ENCODE measurements at places on chromosomes 7 and 10.

DNA sequence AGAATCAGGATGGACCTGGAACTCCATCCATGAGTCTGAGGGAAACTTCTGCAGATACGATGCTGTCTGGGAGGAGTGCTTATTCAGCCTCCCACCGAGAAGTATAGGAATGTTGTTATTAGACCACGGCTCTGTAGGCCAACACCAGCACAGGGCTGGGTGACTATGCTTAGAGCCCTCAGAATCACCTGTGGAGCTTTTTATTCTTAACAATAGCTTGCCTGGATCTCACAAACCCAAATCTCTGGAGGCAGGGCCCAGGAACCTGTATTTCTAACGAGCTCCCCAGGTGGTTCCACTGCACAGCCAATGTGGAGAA lies 55.6 kb upstream of the ARID5B start:
- no peak for DNase-seq

DNA sequence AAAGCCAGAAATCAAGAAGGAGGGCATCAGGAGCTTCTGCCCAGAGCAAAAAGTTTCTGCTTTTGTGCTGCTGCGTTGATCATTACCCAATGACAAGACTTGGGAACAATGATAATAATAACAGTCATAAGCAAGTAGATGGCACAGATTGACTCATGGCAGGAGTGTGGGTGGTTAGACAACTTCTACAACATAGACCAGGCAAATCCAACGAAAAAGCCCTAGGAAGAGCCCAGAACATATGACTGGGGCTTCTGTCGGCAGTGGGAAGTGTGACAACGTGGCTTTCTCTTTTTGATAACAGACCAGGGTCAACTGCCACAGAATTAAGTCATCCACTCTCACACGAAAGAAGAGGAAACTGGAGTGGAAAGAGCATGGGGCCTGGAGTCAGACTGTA lies 85.4 kb upstream of the TRIL start:
- DNase-seq = no peak

DNA sequence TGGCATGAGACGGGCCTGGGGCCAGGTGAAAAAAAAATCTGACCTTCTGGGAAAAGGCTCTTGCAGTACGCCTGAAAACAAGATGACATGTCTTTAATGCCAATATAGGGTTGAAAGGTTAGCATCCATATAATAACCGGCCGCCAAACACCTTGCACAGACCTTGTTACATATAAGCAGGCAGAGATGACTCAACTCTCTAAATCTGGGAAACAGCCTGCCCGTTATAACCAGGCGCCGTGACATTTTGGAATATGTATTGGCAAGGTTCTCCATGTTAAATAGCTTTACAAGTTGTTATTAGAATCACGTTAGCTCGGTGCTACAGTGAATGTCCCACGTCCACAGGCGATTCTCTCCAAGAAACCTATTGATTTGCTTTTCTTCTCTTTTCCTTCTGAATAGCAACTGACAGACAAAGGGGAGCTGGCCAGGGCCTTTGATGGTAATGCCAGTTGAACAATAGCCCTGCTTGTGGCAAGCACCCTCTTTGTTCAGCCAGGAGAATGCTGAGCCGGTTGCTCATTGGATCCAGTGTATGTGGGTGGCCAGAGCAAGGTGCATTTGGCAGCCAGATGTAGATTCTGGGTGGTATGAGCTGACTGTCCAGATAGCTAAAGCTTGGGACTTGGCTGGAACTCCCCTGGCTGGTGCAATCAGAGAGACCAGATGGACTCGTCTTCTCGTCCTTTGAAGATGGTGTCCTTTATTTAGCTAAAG lies 80.1 kb upstream of the AUTS2 start:
- no peak for DNase-seq

- peak; percentile 51 for DNase-seq
These were observed 231.1 kb downstream of the ADAM12 start for GRCh38 chr10:126157189-126157588.

DNA sequence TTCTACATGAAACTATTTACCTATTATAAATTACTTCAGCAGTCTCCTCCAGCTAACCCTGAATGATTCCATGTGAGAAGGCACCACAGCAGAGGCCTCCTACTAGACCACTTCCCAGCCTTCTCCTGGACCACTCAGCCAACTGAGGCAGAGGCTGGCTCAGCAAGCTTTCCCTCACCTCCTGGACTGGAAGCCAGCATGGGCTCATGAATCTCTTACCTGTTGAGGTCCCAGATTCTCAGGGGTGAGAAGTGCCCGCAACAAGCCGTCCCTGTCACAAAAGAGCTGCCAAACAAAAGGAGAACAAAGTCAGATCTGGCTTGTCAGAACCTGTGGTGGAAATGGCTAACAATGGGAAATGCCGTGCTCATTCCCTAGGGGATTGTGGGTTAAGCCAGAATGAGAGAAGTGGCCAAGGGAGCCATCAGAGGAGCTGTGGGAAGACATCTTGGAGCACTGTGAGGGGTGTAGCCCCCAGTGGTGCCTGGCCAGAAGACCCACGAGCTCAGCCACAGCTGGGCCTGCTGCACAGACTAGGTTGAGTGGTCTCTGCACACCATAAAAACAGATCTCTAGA lies 36.5 kb downstream of the DPCD start:
- no peak for DNase-seq

DNA sequence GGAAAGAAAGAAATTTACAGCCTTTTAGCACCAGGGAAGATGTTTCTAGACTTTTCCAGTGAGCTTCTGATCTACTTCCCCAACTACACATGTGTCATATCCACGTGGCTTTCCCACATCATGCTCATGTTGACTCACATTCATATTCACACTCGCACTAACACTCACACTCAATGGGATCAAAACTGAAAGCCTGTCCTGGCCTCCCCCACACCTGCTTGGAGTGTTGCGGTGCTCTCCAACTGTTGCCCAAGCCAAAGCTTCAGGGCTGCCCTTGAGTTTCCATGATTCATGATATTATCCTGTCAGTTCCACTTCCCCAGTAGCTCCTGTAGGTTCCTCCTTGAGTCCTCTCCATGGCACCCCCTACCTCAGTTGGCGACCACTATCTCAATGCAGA lies 444.4 kb downstream of the GATA3 start:
- no peak for DNase-seq

- no peak for DNase-seq
These were observed 49.9 kb downstream of the CDHR3 start for GRCh38 chr7:106012935-106013439.

DNA sequence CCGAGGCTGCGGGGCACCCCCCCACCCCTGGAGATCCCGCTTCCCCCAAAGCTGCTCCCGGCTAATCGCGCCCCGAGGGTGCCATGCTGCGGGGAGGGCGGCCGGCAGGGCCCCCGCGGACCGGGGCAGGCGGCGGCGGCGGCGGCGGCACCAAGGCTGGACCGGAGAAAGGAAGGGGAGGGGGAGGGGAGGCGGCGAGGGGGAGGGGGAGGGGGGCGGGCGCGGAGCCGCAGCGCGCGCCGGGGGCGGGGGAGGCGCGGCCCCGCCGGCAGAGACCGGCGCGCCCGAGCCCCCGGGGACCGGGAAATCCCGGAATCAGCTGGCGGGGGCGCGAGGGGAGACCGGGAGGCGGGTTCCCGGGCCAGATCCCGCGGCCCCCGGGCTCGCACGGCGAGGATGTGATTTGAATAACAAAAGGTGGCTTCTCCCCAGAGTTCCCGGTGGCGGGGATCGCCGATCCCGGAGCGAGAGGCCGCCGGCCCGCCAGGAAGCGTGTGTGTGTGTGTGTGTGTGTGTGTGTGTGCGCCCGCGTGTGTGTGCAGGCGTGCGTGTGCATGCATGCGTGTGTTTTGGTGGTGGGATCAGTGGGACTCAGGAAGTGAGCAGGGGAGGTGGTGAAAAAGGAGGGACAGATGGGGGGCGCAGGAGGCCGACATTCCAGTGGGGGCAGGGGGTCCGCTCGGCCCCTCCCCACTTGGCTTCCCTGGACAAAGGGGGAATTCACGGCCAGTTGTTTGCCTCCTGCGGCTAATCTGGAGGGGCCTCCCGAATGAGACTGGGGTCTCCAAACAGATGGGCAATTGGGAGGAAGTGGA lies 99.5 kb downstream of the HIP1 start:
- peak; percentile 81 for DNase-seq

DNA sequence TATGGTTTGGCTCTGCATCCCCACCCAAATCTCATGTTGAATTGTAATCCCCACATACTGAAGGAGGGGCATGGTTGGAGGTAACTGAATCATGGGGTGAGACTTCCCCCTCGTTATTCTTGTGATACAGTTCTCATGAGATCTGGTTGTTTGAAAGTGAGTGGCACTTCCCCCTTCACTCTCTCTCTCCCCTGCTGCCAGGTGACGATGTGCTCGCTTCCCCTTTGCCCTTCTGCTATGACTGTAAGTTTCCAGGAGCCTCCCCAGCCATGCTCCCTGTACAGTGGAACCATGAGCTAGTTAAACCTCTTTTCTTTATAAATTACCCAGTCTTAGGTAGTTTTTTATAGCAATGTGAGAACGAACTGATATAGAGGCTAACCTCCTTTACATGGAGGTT lies 16.6 kb downstream of the PLPP4 start:
- DNase-seq = no peak

DNA sequence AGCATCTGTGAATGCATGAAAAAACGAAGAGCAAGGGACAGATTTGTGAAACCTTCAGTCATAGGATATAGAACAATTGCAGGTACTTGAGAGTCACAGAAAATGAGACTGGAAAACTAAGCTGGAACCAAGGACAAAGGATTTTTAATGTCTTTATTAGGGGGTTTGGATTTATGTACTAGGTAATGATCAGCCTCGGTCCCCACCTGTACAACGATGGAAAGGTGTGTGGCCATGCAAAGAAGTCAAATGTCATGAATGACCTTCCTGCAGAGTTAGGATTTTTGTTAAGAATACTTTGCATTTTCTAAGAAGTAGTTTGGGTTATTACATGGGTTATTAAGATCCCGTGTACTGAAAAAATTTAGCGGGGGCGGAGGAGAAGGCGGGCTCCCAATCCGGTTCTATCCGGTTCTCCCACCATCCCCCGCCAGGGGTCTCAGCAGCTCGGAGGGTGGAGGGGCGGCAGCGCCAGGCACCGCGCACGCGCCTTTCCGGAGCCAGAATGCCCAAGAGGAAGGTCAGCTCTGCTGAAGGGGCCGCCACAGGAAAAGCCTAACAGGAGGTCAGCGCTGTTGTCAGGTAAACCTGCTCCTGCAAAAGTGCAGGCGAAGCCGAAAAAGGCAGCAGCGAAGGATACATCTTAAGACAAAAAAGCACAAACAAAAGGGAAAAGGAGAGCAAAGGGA lies 327.5 kb upstream of the PLXDC2 start:
- DNase-seq = peak; percentile 88

DNA sequence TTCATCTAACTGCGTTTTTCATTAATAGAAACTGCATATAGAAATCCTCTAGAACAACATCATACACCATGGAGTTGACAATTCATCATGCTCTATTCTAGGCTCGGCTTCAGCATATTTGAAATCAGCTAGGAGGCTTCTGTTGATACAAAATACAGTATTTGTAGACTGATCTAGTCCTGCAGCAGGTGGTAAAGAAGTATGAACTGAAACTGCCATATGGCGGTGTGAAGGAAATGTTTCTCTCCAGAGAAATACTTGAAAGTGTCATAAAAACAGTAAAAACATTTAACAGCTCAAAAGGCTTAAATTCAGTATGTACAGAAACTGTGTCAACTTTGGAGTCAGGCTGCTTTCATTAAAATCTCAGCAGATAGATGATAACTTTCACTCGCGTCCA lies 32.0 kb upstream of the MYO3A start:
- DNase-seq = no peak

- DNase-seq = no peak
These were observed 191.3 kb upstream of the PODXL start for GRCh38 chr7:131747658-131748232.

GRCh38 chr7:115009139-115009538 lies 87.2 kb downstream of the MDFIC start:
- no peak for DNase-seq

DNA sequence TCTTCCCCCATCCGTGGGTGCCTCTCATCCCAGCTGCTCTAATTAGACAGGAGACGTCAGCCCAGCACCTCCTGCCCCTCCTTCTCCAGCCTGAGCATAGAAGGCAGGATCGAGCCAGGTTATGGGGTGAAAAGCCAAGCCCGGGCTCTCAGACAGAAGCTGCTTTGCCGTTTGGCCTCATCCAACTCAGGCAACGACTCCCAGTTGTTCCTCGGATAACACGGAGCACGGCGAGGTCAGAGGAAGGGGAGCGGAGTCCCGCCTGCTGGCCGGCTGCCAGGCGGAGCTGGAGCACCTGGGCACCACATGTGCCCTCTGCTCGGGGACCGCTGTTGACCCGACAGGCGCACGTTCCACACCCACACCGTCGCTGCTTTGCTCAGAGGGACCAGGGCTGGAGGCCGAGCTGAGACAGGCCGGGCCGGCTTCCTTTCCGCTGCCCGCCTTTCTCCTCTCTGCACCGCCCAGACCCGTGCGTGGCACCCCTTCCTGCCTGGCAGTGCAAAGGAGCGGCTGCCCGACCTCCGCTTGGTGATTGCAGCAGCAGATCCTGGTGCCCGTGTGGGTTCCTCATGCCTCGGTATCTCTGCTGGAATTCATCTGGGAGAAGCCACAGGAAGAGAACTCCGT lies 21.6 kb upstream of the UNCX start:
- DNase-seq = no peak

DNA sequence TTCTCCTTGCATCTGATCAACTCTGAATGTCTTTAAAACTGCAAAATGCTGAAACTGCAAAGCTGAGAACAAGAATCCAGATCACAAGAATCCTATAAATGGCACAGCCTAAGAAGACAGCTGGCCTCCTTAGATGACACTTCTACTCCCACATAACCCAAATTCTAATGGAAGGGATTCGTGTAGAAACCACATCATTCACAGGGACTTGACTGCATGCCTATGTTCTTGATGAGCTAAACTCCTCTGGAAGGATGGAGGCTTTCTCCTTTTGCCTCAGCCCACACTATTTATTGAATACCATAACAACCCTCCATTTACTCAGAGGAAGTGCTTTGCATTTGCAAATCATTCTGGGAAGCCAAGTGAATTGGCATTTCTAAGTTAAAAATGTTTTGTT lies 252.5 kb upstream of the VWC2 start:
- DNase-seq = no peak

DNA sequence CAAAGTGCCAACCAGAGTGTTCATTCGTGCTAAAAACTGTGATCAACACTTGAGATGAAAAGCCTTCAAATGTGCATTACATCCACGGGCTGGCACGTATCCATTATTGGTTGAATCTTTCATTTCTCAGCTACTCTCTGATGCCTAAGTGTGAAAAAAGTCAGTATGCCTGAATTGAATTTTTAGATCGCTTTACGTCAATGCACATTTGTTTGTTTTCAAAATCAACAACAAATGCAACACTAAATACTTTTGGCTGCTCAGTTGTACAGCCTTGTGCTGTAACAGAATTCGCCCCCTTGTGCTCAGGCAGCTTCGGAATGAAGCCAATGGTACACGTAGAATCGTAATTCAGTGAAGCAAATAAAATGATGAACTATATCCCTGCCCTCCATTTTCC lies 446.5 kb upstream of the NRP1 start:
- DNase-seq = no peak

GRCh38 chr7:16027396-16027795 lies 340.9 kb upstream of the MEOX2 start:
- DNase-seq = no peak

Data from islet precursor cell (in vitro differentiated cells).